ENCODE measurements at places on chromosomes 4 and X.

GRCh38 chr4:25123236-25123635 is 37.0 kb downstream of the SEPSECS start:
- no peak for DNase-seq

DNA sequence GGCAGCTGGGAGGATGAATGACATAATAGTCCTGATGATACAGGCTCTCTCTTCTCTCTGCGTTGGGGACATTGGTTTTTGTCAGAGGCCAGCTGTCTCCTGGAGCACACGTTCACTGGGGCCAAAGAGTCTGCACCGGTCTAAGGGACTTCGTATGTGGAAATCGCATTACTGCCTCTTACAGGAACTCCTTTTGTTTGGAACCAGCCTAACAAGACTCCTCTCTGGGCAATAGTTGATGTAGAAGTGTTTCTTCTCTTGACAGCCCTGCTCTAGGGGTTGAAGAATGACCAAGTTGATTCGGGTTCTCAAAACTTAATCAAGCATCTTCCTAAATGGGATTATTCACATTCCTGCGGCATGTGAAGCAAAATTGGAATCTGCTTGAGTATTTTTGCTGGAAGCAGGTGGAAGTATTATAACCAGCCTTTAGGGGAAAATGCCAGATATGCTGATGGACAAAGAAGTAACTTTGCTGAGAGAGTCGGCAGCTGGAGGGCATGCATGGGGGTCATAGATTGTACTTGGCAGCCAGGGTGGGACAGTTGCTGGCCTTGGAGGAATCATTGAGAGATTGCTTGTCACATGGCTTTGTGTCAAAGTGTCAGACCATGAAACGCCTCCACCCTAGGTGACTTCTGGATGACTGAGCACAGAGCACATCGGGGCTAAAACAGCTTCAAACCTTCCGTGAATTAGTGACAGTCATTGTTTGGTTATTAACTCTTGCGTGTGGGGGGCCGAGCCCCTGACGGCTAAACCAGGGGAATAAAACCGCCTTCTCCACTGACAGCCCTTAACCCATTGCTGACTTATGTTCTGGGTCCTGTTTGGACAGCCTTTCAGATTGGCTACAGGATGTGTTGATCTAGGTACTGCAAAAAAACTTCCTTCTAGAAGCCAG is 34.4 kb upstream of the SLC34A2 start:
- no peak for DNase-seq

- no peak for DNase-seq
These were observed 890 bp downstream of the DCAF16 start for GRCh38 chr4:17809667-17810066.

DNA sequence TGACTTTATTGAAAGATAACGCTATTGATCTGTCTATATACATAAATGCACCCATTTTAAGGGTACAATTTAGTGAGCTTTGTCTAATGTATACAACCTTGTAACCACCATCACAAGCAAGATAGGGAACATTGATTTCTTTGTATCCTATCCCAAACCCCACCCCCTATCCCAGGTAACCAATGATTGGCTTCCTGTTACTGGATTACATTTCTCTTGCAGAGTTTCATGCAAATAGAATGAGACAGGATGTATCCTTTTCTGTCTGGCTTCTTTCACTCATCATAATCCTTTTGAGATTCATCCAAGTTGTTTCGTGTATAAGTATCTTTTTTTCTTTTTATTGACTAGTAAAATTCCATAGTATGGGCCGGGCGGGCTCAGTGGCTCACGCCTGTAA is 1.6 kb upstream of the GRIPAP1 start:
- peak; percentile 35 for DNase-seq

DNA sequence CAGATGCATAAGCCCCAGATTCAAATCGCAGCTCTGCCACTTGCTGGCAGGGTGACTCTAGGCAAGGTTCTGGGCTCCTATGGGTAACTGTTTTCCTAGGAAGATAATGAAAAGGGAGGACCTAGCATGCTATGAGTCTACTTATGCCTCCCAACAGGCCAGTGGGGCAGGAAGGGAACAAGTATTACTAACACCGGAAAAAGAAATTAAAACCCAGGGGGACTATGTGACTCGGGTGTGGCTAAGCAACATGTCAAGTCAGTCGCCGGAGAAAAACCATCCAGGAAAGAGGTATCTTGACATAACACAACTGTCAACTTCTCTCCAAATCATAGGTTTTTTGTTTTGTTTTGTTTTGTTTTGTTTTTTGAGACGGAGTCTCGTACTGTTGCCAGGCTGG is 45.5 kb upstream of the RBPJ start:
- no peak for DNase-seq

GRCh38 chr4:123520325-123520724 is 123.7 kb downstream of the SPRY1 start:
- DNase-seq, result no peak

DNA sequence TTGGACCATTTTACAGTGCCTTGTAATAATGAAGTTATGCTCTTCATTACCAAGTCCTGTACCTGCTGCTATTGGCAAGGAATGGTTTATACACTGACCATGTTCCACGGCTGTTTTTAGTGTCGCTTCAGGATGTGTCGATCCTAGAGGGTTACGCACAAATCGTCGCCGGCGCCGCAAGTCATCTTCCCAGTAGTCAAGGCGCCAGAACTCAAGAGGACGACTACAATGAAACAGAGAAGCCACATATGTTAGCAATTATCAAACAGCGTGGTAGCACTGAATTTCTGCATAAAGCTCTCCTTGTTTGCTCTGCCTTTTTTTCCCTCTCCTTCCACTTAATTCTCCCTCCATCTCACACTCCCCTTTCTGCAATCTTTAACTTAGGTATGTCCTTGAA is 17.0 kb downstream of the MAB21L2 start:
- no peak for DNase-seq

DNA sequence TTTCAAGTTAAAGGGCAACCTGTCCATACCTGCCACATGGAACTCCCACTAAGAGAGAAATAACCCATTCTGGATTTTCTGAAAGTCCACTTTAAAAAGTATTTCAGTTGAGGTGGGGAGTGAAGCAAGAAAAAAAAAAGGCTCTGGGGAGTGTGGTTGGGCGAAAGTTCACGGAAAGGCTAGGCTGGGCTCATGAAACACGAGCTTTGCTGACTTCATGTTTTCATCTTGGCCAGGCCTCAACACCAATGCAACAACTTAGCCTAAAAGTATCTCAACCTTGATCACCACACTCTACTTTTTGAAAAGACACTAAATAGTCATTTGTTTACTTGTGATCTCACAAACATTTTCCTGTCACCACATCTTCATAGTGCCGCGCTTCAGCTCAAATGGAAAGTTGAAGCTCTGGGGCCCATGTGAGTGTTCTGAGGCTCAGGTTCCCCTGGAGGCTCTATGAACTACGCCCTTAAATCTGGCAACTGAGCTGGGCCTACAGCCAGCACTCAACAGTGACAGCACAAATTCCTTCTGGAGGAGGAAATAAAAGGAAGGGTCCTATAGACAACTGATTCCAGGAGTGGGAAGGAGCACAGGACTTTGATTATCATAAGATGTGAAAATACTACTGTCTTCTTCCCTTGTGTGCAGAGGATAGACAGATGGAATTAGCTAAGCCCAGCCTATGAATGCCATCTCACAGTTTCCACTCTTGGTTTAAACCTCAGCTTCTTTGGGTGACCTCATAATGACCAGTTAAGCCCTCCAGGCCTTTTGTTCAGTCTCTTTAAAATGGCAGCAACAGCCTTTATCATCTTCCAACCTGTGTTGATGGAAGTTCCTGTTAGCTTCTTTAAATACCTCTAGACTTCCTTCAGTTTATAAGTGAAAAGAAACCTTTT is 5.1 kb downstream of the CD40LG start:
- DNase-seq, result no peak

DNA sequence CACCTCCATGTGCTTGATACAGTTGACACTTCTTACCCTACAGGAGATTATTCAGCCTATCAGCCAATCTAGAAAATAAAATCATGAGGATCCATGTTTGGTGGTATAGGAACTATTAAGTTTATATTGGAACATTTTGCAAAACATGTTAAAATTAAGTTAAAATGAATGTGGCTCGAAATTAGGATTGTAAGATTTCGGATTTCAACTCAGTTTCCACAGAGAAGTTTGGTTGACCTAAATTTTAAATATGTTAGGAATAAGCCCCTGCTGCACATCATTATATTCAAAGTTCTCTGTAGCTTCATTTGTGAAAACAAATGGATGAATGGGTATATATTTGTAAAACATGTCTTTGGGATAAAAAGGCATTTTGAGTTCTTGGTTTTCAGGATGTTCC is at the start of gene RAB40A:
TSS of gene RAB40A (minus strand) at position 101 of the 400 bp plus-strand sequence. CDS start 18,733 bp downstream, outside the sequence.
- DNase-seq, result no peak

GRCh38 chr4:133982533-133983224 is 218.9 kb downstream of the PABPC4L start:
- no peak for DNase-seq

GRCh38 chr4:145760176-145760575 is 80.2 kb downstream of the C4orf51 start:
- no peak for DNase-seq

GRCh38 chrX:36019125-36019524 is 99.6 kb downstream of the CFAP47 start:
- peak; percentile 5 for DNase-seq

GRCh38 chr4:174358410-174358809 is 74.7 kb downstream of the CEP44 start:
- DNase-seq, result no peak

DNA sequence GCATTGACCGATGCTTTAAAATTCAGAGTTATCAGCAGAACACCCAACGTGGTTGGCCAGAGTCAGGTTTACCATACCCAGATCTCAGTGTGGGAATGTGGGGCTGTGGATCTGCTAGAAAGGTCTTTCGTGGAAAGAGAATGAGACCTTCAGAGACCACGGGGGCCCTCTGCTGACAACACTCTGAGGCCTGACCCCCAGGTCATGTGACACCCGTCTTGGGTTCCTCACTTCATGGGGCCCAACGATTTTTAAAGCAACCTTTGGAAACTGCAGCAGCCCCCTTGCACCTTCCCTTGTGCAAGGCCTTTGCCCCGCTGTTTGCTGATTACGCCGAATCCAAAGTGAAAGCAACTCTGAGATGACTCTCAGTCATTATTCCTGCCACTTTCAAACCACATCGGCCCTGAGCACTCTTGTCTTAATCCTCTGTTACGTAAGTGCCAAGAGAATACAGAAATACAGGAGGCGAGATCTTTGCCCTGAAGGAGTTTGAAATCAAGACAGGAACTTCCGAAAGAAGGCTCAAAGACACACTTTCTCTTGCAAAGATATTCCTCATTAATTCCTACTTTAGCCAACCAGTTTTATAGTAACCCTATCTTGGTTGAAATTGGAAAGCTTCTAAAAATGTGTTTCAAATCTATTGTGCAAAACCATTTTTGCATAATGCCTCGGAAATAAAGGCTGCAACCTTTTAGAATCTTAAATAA is 88.3 kb downstream of the EVC2 start:
- no peak for DNase-seq

- DNase-seq, result no peak
These were observed 16.3 kb upstream of the IDS start for GRCh38 chrX:149521438-149521837.

DNA sequence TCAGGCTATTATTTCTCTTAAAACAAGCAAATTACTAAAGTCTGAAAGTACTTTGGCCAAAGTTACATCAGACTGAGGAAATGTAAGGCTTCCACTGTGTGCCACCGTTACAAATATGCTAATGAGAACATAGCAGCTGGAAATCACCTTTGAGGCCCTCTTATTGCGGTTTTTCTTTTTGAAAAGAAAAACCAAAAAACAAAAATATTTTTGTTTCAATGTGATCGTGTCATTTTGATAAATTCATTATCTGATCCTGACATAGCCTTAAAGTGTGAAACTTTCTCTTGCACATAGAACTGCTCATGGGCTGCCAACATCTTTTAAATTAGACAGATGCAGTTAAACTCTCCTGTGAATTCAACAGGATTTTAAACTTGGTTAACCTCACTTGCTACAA is 2.8 kb upstream of the TIFA start:
- DNase-seq, result no peak

- no peak for DNase-seq
These were observed 26.6 kb upstream of the C4orf50 start for GRCh38 chr4:6044805-6045204.

DNA sequence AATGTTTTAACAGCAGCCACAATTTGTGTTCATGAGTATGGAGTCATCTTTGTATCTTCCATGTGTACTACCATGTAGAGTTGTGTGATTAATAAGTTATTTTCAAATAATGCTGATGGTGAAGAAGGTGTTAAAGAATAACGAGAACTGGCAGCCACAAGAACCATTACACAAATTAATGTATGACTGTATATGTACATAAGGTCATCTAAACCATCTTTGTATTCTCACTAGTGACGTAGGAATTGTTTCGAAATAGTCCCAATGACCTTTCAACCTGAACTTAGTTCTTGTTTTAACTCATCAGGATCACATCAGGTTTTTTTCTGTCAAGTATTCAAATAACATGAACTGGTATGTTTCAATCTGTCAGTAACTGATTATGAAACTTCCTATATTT is 48.3 kb upstream of the NOCT start:
- peak; percentile 18 for DNase-seq

DNA sequence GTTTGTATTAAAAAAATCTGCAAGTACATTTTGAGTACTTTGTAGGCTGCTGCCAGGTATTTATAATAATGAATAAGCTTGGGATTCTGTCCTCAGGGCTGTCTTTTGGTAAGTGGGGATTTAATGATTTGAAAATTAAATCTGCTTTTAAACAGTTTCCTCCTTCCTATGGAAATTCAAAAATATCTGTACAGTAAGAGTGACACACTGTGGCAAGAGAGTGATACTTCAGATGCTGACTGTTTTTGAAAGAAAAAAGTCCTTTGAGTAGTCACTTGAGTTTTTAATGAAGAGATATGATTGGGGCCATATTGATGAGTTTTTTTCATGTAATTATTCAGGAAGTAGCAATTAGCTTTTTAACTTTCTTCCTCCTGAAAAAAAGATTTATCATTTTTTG is 49.2 kb downstream of the SMARCAD1 start:
- peak; percentile 0 for DNase-seq

DNA sequence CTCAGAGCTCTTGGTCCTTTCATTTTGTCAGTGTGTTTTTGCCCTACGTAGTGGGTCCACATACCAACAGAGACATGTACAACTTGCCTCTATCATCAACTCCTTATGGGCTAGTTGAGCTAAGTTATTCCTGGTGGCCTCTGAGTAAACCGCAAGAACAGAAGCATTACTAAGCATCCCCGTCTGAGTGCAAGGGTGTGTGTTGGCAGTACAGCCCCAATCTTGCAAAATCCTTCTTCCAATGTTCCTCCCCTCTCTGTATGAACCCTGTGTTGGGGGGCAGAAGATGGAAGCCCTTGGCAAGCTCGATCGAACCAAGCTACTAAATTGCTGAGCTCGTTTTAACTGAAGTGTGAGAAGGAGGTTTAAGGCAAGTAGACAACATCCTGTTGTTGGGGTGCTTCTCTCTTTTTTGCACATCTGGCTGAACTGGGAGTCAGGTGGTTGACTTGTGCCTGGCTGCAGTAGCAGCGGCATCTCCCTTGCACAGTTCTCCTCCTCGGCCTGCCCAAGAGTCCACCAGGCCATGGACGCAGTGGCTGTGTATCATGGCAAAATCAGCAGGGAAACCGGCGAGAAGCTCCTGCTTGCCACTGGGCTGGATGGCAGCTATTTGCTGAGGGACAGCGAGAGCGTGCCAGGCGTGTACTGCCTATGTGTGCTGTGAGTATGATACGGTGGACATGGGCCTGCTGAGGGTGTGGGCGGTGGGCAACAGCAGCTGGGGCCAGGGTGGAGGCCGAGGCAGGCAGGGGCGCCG is at the start of gene SH2D1A:
TSS of gene SH2D1A (plus strand) at position 447 of the 760 bp plus-strand sequence. CDS start at position 527, 80 bp downstream.
- DNase-seq, result no peak

- no peak for DNase-seq
These were observed 154.1 kb downstream of the BANK1 start for GRCh38 chr4:101944649-101945048.
